ENCODE measurements at places on chromosomes 12 and 14. TPM values are rescaled to one million over a fixed set of nuclear protein-coding genes. Genes with fewer than 3 reads are reported as not detected.

- H3K27me3 ChIP-seq: no peaks in the 10 kb centered on the region
- no peak overlapping the region for H3K4me3 ChIP-seq
- H3K27ac ChIP-seq: no peak overlapping the region
- DNase-seq: no peak
These were observed 68.8 kb downstream of the RNFT2 start for GRCh38 chr12:116806845-116807440.

- H3K36me3 ChIP-seq: no peaks in the 10 kb centered on the region
- peaks cover 10% of the 10 kb centered on the region for H3K4me1 ChIP-seq
- no peak overlapping the region for H3K4me3 ChIP-seq
- no peak overlapping the region for H3K27ac ChIP-seq
These were observed 166.6 kb upstream of the HMGA2 start for GRCh38 chr12:65657635-65658034.

DNA sequence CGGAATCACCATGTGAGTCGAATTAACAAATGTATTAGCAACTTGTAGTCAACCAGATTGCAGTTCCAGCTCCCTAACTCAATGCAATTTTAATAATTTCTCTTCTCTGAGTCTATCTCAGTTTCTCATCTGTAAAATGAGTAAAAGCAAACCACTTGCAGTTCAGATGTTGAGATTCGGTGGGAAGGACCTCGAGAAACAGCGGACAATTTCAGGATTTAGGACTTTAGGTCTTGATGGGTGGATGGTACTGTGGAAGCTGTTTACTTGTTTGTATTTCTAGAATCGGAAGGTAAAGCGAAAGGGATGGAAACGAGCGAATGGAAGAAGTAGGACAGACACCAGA is 510 bp upstream of the TTC8 start:
- no peaks in the 10 kb centered on the region for H3K36me3 ChIP-seq
- H3K4me1 ChIP-seq: peaks cover 11% of the 10 kb centered on the region
- H3K4me3 ChIP-seq: peak overlapping the region; percentile 84
- H3K27ac ChIP-seq: peak overlapping the region; percentile 95
- peaks cover 34% of the 10 kb centered on the region for H3K27me3 ChIP-seq

GRCh38 chr12:13268581-13268980 is 72.1 kb downstream of the EMP1 start:
- H3K27ac ChIP-seq: no peak overlapping the region
- H3K27me3 ChIP-seq: peaks cover 8% of the 10 kb centered on the region
- DNase-seq: no peak

The RNFT2 gene
- 10.1 TPM for total RNA-seq

GRCh38 chr14:59055006-59055405 is 133.5 kb upstream of the DAAM1 start:
- no peaks in the 10 kb centered on the region for H3K4me1 ChIP-seq
- no peak overlapping the region for H3K4me3 ChIP-seq
- no peak overlapping the region for H3K27ac ChIP-seq
- no peaks in the 10 kb centered on the region for H3K36me3 ChIP-seq

DNA sequence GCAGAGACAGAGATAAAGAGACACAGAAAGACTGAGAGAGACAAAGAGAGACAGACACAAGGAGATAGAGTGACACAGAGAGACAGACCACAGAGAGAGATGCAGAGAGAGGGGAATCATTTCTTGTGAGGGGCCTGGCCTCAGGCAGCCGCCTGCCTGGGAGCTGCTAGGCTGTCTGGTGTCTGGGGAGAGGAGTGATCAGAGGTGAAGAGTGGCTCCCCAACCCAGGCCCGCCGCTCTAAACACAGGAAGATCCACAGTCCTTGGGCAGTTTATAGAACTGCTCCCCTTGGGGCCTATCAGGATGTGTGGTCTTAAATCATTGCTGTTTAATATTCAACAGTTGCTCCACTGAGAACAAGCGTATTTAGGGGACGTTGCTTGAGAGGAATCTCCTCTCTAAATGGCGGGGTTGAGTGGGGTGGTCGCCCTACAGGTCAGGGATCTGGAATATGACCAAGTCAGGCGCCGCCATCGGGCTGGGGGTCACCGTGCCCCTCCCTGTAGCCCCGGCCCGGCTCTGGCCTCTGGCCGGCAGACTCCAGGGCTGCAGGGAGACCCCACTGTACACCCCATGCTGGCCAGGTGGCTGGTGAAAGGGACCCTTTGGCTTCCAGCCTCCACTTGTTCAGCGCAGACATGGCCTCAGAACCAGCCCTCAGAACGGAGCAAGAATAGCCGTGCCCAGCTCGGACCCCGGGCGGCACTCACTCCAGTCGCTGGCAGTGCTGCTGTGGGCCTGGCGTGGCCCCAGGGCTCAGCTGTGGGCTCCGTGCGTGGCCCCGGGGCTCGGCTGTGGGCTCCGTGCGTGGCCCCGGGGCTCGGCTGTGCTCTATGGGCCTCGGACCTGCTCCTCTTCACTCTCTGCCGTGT is 89.4 kb downstream of the GALNT9 start:
- no peaks in the 10 kb centered on the region for H3K27me3 ChIP-seq
- H3K4me3 ChIP-seq: no peak overlapping the region
- H3K4me1 ChIP-seq: peaks cover 2% of the 10 kb centered on the region
- H3K27ac ChIP-seq: no peak overlapping the region
- H3K36me3 ChIP-seq: no peaks in the 10 kb centered on the region

The TPH2 gene
- total RNA-seq: not detected

GRCh38 chr12:92554158-92555073 is 148.4 kb upstream of the PLEKHG7 start:
- H3K4me3 ChIP-seq: no peak overlapping the region
- H3K4me1 ChIP-seq: peaks cover 50% of the 10 kb centered on the region
- H3K27ac ChIP-seq: peak overlapping the region; percentile 42
- peaks cover 16% of the 10 kb centered on the region for H3K36me3 ChIP-seq
- no peaks in the 10 kb centered on the region for H3K27me3 ChIP-seq

DNA sequence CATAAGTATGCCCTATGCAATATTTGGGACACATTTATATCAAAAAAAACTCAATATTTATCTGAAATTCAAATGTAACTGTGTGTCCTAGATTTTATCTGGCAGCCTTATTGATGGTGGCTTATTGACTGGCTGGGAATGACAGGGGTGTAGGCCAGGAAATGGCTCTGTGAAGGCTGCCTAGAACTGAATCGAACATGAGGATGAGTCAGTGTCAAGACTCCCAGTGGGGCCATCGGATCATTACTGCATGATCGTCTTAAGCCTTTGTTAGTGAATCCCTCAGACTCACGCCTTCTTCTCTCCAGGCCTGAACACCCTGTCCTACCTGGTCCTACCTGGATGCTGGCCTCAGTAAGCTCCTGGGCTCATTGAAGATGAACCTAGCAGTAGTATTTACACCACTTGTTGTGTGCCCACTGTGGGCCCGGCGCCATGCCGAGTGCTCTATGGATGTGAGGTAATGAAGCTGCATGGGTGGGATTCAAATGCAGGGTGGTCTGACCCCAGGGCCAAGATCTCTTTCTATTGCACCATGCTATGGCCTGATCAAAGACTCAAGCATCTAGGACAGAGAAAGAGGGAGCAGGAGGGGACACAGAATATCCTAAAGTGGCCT is 21.0 kb upstream of the FAIM2 start:
- no peak overlapping the region for H3K27ac ChIP-seq
- peaks cover 6% of the 10 kb centered on the region for H3K27me3 ChIP-seq
- DNase-seq: no peak
- H3K4me3 ChIP-seq: no peak overlapping the region
